Kidney glomerular epithelial cell (primary cell): ENCODE measurements at places on chromosomes 12 and 14.

DNA sequence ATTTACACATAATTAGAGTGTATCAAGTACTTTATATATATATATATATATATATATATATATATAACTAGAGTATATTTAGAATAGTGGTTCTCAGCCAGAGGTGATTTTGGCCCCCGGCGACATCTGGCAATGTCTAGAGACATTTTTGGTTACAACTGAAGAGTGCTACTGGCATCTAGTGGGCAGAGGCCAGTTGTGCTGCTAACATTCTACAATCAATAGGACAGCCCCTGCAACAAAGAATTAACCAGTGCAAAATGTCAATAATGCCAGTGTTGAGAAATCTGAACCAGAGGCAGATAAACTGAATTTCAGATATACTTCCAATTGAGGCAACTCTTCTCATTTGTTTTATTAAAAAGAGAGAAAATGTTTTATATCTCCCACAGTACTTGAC lies 8.9 kb downstream of the GTF2A1 start:
- DNase-seq: peak; percentile 16

DNA sequence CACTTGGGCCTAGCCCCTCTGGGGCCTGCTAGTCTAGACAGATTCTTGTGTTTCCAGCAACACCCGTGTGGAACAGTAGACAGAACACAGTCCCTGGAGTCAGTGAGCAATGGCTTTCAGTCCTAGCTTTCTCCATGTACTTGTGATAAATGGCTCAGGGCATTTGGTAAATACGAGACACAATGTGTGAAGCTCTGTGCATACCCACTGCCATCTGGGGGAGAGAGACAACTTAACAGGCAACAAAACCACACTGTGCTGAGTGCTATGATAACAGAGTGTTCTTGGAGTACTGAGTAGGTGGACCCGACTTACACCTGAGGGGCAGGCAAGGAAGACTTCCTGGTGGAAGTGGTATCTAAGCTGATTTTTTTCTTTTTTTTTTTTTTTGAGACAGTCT lies 86.3 kb upstream of the TBX3 start:
- DNase-seq: no peak

- no peak for DNase-seq
Measured at GRCh38 chr12:57276935-57277563, 26.1 kb upstream of the STAC3 start.

DNA sequence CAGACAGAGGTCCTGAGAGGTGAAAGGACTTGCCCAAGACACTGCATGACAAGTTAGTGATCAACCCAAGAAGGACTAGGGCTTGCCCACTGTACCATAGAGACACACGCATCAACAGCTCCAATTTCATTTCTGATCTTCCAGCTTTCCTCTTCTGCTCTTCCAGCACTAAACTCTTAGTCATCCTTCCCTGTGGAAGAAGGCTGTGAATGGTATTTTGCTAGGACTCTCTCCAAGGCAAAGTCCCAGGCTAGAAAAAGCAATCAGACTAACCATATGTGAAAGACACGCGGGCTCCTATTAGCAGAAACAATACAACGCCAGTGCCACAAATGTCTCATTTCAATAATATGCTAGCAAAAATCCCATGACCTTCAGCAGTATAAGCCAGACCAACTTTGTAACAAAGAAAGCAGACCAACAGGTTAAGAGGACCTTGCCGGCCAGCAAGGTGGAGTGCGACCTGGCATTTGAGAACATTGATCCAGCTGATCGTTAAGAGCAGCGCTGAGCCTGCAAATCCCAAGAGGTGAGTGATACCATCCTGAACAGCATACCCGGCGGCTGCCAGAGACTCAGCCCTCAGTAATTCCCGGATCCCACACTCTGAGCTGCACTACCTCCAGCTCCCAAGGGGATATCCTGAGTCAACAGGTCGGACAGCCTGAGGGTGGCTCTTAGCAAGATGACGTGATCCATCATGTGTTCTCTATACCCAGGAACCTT lies 132.5 kb downstream of the FOXN3 start:
- no peak for DNase-seq

GRCh38 chr12:59075968-59076490 lies 155.7 kb upstream of the LRIG3 start:
- no peak for DNase-seq

DNA sequence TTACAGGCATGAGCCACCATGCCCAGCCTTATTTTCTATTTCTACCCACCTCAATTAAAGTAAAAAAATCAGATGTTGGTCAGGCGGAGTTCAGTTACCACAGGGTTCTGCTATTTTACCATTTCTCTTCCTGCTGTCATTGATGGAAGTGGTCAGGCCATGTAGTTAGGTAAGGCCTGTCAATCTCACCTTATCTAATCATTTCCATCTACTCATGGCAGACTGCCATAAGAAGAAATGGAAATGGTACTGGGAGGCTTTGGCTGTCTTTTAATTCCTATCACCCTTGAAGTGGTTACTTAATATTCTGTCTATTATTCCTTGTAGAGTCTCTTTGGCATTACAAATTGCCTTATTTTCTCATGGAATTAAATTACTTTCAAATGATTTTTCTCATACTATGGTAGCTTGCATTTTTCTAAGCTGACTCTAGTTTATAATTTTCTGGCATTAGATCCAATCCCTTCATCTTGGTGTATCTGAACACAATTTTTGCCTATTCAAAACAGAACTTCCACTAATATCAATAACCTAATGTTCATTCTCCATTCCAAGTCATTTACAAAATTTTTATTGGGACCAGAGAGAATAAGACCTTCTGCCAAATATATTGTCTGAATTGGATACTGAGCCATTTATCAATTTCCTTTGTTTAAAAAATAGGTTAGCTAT lies 198.7 kb downstream of the DACT1 start:
- DNase-seq: no peak

DNA sequence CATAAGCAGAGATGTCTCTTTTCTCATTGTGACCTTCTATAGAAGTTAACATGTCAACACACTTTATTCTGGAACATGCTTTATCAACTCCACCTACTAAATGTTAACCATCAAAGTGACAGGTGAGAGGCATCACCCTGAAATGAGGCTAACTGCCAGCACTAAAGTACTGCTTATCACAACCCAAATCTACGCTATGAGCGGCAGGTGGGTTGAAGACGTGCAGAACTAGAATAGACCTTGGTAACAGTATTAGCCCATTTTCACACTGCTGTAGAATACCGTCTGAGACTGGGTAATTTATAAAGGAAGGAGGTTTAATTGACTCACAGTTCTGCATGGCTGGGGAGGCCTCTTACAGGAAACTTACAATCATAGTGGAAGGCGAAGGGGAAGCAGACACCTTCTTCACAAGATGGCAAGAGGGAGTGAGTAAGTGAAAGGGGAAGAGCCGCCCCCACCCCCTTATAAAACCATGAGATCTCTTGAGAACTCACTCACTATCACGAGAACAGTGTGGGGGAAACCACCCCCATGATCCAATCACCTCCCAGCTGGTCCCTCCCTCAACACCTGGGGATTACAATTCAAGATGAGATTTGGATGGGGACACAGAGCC lies 359.0 kb downstream of the SEC23A start:
- DNase-seq: no peak

DNA sequence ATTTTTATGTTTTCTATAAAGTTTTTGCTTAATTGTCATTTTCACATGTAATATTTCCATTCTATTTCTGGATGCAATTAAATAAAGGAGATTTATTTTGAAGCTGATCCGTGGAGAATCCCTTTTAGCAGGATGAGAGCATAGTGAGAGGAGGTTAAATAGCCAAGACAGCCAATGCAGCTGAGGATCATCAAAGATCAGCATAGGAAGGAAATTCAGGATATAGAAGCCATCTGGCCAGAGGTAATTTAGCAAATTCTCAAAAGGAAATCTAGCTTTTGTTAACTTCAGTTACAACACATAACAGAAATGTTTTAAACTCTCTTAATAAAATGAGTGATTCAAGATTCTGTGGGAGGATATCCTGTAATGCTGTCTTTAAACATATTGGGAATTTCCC lies 122.8 kb upstream of the PDE3A start:
- DNase-seq: no peak

DNA sequence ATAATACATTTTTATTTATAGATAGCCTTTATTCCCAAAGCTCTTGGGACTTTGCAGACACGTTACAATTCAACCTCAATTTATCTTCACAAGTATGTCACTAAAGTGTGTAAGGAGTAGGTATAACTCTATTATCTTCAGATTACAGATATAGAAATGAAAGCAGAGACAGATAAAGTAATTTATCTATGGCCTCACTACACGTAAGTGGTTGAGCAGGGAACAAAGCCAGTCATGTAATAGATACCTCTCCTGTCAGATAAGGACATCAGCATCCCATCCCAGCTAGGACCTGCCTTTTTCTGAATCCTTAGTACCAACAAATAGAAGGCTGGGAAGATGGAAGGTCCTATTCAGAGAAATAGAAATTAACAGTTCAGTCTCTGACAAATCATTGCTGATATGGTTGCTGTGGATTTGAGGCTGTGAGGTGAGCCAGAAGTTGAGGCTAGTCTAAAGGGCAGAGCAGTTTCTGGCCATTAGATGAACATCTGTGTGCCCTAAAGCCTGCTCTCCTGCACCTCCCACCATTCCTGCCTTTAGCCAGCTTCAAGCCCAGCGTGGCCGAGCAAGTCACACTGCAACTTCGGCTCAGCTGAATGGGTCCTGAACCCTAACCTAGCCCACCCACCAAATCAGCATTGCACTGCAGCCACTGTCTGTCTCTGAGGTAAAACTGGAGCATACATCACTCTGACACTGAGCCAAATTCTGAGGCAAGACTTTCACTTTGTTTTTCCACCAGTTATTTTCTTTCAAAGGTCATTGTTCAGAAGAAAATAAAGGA lies 71.1 kb upstream of the PLEKHA5 start:
- no peak for DNase-seq

GRCh38 chr14:58575956-58576355 lies 61.8 kb upstream of the DACT1 start:
- DNase-seq: no peak

- DNase-seq: no peak
Measured at GRCh38 chr12:121301876-121302275, 5.4 kb upstream of the CAMKK2 start.

DNA sequence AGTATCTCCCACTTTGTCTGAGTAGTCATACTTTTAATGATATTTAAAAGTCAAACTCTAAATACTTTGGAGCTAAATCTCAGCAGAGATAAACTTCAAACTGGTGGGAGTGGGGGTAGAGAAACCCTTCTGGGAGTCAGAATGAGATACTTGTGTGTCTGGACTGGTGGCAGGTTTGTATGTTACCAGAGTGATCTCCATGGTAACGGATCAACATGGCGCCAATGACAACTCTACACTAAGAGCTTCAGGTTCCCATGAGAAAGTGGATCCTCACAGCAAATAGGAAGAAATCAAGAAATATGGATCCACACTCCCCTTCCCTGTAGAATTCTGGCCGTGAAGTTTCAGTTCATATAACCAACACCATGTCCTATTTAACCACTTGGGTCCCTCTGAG lies 121.9 kb downstream of the ETV6 start:
- DNase-seq: peak; percentile 48

DNA sequence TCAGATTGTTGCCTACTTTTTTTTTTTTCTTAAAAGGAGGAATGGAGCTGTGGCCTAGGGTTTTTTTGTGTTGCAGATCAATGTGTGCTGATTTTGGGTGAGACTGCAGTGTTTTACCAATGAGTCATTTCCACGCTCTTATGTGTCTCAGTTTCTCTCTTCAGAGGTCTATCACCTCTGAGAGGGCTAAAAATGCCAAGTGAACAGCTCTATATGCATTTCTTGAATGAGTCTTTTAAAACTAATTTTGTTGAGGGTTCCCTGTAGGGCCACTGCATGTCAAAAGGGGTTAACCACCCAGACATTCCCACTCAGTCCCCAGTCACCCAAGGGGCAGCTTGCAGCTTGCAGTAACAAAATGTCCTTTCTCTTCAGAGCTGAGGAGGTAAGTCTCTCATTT lies 24.3 kb upstream of the GLIPR1L2 start:
- no peak for DNase-seq

GRCh38 chr12:98744680-98745079 lies 99.6 kb downstream of the APAF1 start:
- DNase-seq: no peak

DNA sequence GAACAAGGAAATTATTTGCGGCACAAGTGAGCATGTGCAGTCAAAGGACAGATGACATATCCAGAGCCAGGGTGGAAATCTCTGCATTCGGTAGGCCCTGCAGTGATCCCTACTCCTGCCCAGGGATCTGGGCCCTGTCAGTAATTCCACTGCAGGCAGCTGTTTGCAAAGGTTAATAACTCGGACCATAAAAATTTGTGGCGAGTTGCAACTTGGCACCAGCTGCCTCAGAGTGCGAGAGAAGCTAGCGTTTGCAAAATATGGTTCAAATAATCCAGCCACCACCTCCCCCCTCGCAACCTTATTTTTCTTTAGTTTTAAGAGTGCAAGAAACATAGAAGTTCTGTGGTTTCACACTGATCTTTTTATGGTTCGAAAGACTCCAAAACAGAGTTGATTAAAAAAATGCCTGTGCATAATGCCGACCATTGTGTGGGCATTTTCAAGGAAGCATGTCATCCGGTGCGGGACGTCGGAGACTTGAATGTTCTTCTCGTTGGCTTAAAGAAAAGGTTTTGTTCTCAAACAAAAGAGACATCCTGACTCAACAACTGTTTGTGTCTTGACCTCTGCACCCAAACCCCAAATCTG lies 224.5 kb downstream of the BCL11B start:
- DNase-seq: no peak

- DNase-seq: no peak
Measured at GRCh38 chr14:39217214-39217879, 16.4 kb upstream of the MIA2 start.

DNA sequence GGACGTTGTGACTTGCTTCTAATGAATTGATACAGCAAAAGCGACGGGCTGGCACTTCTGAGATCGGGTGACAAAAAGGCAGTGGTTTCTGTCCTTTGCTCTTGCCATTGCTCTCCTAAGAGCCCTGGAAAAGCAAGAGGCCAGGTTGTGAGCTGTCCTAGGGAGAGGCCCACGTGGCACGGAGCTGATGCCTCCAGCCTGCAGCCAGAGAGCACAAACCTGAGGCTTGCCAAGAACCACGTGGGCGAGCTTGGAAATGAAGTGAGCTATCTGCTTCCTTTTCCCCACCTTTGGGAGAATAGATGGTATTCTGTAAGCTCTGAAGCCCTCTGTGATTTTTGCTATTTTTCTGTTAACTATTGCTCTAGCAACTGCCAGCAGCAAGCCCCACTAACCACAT lies 26.4 kb upstream of the NOS1 start:
- no peak for DNase-seq

DNA sequence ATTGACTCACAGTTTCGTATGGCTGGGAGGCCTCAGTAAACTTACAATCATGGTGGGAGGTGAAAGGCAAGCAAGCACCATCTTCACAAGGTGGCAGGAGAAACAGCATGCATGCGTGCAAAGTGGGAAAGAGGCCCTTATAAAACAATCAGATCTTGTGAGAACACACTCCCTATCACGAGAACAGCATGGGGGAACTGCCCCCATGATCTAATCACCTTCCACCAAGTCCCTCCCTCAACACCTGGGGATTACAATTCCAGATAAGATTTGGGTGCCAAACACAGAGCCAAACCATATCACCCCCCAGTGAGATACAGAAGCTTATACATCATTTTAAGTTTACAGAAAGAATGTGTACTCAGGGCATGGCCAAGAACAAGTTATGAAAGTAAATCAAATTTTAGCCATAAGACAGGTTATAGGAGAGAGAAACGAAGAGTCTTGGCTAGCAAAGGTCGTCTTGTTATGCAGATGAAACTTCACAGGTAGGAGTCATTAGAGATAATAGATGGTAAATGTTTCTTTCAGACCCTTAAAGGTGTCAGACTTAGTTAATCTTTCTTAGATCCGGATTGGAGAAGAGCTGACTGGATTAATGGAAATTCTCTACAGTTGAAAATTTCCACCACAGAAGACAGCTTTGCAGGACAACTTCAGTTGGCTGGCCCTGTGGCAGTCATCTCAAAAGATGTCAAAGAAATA lies 79.8 kb upstream of the SEL1L start:
- no peak for DNase-seq
